Activated CD8-positive, alpha-beta T cell treated with anti-CD3 and anti-CD28 coated beads for 36 hours (primary cell): ENCODE measurements at places on chromosomes 7 and 10.
A peak's percentile ranks its signal among the peaks of the same experiment; 100 is the strongest.

- no peak for DNase-seq
Measured at GRCh38 chr7:112624416-112624815, 143.6 kb downstream of the LSMEM1 start.

GRCh38 chr7:3112479-3113134 is 68.9 kb upstream of the CARD11 start:
- peak; percentile 80 for DNase-seq

GRCh38 chr10:97904018-97904381 is 54.4 kb downstream of the GOLGA7B start:
- no peak for DNase-seq

DNA sequence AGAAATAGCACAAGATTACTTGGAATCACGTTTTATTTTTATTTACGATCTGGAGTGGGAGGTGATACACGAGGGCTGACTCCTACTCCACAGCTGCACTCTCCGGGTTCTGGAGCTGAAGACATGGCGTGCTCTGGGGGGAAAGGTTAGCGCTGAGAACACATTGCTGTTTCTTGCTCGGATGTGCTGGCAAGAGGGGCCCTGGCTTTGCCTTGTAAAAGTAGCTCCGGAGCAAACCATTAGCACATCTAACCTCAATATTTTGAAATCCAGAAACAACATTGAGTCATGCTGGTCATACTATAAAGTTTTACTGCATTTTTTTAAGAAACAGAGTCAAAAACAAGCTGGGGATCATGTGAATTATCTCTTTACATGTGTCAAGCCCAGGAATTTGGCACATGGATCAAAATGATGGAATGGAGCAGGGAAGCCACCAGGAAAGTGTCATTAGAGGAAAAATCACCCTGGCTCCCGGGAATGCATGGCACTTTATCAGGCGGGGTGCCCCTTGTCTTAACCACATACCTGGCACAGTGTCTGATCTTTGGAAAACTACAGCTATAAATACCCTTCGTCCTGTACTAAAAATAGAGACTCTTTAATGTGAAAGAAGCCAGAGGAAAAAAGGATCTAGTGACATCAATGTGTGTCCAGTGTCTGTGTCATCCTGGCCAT is 31.6 kb upstream of the LYZL1 start:
- no peak for DNase-seq

- DNase-seq, result no peak
Measured at GRCh38 chr10:17214526-17214925, 13.1 kb upstream of the TRDMT1 start.
